ENCODE measurements at places on chromosomes 7 and 10.

- peak overlapping the region; percentile 92 for H3K4me3 ChIP-seq
- peak overlapping the region; percentile 95 for H3K27ac ChIP-seq
- no peak for DNase-seq
- H3K36me3 ChIP-seq = peaks cover 36% of the 10 kb centered on the region
Measured at GRCh38 chr10:63133821-63134557, 861 bp downstream of the NRBF2 start.

- no peaks in the 10 kb centered on the region for H3K27me3 ChIP-seq
- peaks cover 4% of the 10 kb centered on the region for H3K4me1 ChIP-seq
- no peak overlapping the region for H3K27ac ChIP-seq
- H3K36me3 ChIP-seq = peaks cover 16% of the 10 kb centered on the region
Measured at GRCh38 chr7:55903985-55904759, 16.9 kb downstream of the ZNF713 start.

DNA sequence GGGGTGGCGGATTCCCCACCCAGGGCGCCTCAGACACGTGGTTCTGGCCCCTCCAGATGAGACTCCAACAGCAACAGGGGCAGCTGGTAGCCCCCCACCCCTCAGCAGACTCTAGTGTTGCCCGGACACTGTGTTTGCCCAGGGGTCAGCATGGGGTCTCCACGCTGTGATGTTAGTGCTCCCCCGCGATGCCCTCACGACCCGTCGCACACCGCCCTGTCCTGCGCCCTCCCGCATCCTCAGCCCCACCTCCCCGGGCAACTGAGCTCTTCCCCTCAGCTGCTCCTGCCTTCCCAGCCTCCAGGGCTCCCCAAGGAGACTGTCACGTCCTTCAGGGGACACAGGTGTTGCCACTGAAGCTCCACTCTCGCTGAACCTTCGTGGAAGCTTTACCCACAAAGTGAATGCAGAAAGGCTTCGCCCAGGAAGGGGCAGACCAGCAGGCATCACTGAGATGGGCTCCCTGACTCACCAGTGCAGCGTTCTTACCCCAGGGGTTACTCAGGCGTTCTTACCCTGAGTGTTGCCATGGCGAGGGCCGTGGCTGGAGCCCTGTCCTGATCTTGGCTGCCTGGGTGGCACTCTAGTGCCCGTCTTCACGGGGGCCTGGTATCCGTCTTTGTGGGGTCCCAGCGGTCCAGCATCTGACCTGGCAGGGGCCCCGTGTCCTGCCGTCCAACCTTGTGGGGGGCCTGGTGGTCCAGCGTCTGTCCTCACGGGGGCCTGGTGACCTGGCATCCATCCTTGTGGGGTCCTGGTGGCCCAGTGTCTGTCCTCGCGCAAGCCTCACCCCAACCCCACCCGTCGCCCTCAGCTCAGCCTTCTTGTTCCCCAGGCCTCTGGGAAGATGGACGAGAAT, 14.6 kb downstream of the DPYSL4 start:
- no peak for DNase-seq
- no peaks in the 10 kb centered on the region for H3K4me1 ChIP-seq
- no peaks in the 10 kb centered on the region for H3K36me3 ChIP-seq
- H3K27me3 ChIP-seq = no peaks in the 10 kb centered on the region
- no peak overlapping the region for H3K4me3 ChIP-seq
- no peak overlapping the region for H3K27ac ChIP-seq

- no peak overlapping the region for H3K4me3 ChIP-seq
- no peak overlapping the region for H3K27ac ChIP-seq
- no peak for DNase-seq
Measured at GRCh38 chr10:48774416-48775205, 89.9 kb downstream of the WDFY4 start.

- H3K27me3 ChIP-seq = no peaks in the 10 kb centered on the region
- no peak for DNase-seq
- H3K36me3 ChIP-seq = peaks cover 77% of the 10 kb centered on the region
- H3K4me3 ChIP-seq = peak overlapping the region; percentile 1
- H3K4me1 ChIP-seq = peaks cover 59% of the 10 kb centered on the region
Measured at GRCh38 chr7:134995239-134996096, 9.2 kb downstream of the AGBL3 start.

GRCh38 chr10:127368101-127368500, 171.7 kb upstream of the INSYN2A start:
- no peak for DNase-seq

DNA sequence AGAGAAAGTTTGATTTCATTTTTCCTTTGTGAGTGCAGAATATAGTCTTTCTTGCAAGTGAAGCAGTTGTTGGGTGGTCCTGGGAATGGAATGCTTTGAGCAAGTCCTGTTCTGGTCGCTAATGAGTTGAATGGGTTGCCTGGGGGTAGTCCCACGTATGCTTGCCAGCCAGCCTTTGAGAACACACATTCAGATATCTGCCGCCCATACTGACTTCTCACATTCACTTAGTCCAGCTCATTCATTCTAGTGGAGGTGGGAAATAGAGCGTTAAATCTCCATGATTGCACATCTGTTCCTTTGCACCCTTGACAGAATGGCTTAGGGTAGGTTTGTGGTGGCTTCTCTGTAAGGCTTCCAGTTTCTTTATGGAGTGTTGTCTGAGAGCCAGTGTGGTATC, 256.6 kb downstream of the SORCS3 start:
- no peak for DNase-seq
- no peaks in the 10 kb centered on the region for H3K36me3 ChIP-seq
- H3K4me1 ChIP-seq = no peaks in the 10 kb centered on the region

DNA sequence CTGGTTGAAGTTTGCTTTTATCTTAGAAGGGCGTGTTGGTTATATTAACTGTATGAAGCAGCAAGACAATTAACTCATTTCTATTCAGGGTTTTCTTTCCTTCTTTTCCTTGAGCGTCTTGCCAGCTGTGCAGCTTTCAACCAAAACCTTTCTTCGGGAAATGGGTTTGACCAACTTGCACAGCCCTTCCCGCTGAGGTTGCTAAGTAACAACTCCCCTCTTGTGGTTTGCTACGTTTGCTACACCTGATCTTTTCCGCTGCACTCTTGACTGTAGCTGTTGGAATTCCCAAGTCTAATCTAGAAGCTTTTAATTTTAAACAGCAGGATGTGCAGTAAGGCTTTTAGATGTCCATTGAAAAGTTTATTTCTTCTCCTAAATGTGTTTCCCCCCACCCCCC, 116.9 kb downstream of the CDCA7L start:
- no peaks in the 10 kb centered on the region for H3K36me3 ChIP-seq
- no peaks in the 10 kb centered on the region for H3K4me1 ChIP-seq
- no peak overlapping the region for H3K4me3 ChIP-seq
- H3K27ac ChIP-seq = no peak overlapping the region

GRCh38 chr10:68301790-68302502, 29.9 kb upstream of the HNRNPH3 start:
- no peak overlapping the region for H3K4me3 ChIP-seq
- H3K27ac ChIP-seq = no peak overlapping the region
- no peak for DNase-seq
- H3K36me3 ChIP-seq = no peaks in the 10 kb centered on the region
- no peaks in the 10 kb centered on the region for H3K4me1 ChIP-seq

DNA sequence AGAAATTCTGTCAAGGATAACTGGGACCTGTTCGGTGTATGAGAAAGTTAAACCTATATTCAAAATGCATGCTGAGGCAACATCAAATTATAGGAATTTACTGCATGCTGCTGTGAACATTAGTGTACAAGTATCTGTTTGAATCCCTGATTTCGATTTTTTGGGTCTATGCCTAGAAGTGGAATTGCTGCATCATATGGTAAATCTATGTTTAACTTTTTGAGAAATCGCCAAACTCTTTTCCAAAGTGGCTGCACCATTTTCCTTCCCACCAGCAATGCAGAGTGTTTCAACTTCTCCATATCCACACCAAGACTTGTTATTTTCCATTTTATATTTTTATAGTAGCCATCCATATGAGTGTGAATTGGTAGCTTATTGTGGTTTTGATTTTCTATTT, 306.7 kb downstream of the GPR158 start:
- no peaks in the 10 kb centered on the region for H3K27me3 ChIP-seq
- no peak overlapping the region for H3K4me3 ChIP-seq
- H3K27ac ChIP-seq = no peak overlapping the region
- no peaks in the 10 kb centered on the region for H3K4me1 ChIP-seq
- DNase-seq = no peak
- H3K36me3 ChIP-seq = no peaks in the 10 kb centered on the region

DNA sequence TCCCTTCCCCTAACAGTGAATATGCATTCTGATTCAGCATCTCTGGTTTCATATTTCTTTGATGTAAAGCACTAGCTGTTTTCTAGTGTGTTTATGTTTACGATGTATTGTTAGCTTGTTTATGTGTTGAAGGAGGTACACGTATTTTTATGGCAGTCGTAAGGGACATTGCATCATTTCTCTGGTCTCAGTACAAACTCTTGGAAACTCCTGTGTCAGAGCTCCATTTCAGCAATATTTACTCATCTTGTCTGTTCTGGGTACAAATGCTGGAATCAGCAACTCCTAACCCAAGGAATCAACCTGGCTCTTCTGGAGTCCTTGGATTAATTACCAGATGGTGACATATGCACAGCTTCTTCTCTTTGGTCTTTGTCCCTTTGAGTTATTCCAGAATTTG, 270.0 kb upstream of the PLXDC2 start:
- no peak overlapping the region for H3K4me3 ChIP-seq
- no peaks in the 10 kb centered on the region for H3K27me3 ChIP-seq
- no peaks in the 10 kb centered on the region for H3K4me1 ChIP-seq
- no peak overlapping the region for H3K27ac ChIP-seq

DNA sequence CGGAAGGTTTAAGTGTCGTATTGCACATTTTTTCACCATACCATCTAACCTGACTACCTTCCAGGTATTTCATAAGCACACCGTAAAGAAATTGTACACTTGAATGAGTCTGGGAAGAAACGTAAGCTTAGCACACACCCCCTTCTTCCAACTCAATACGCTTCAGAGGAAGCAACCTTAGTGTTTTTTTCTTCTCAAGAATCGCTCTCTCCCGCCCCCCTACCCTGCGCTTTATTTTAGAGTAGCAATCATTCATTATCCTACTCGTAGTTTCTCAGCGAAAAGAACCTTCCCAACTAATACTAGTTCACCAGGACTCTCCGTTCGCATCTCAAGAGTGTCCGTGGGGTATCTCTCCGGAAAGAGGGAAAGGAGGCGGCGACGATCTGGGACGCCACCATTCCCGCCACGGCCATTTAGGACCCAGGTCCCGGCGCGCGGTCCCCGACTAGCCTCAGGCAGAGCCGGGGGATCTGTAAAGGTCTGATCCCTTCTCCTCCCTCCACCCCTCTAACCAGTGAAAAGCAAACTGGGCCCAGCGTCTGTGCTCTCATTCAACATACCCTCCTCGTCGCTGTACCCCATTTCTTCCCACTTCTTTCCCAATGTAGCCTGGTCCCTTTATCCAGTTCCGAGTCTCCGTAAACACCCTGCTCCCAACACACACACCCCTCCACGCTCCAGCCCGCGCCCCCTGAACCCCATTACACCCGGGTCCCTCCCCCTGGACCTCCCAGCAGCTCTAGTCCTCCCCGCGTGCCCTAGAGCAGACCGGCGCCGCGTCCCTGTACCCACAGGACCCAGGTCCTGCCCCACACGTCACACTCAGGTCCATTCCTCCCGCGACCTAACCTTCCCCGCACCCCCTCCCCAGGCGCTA, 16.0 kb downstream of the MYOZ1 start:
- DNase-seq = no peak
- peaks cover 27% of the 10 kb centered on the region for H3K4me1 ChIP-seq
- H3K36me3 ChIP-seq = peaks cover 18% of the 10 kb centered on the region
- peak overlapping the region; percentile 96 for H3K4me3 ChIP-seq

- peaks cover 10% of the 10 kb centered on the region for H3K27me3 ChIP-seq
- H3K36me3 ChIP-seq = no peaks in the 10 kb centered on the region
- DNase-seq = no peak
- no peak overlapping the region for H3K27ac ChIP-seq
- H3K4me1 ChIP-seq = peaks cover 2% of the 10 kb centered on the region
- H3K4me3 ChIP-seq = no peak overlapping the region
Measured at GRCh38 chr7:116713918-116714317, 41.9 kb downstream of the MET start.

DNA sequence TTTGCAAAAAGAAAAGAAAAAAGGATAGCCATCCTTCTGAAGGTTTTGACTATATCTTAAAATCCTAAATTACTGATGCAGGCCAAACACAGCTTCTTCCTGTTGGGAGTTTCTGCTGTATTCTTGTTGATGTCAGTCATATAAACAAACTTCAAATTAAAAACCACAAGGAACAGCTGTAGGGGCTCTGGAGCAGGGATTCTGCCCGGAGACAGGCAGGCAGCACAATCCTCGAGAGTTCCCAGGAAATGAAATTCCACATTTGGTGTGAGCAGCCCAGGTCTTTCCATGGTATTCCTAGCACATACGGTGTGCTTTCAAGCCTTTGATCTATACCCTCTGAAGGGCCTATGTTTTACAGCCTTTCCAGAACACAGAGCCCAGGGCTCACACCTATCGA, 43.2 kb downstream of the INSYN2A start:
- DNase-seq = no peak
- H3K27me3 ChIP-seq = no peaks in the 10 kb centered on the region
- H3K27ac ChIP-seq = no peak overlapping the region
- no peaks in the 10 kb centered on the region for H3K36me3 ChIP-seq
- peaks cover 3% of the 10 kb centered on the region for H3K4me1 ChIP-seq

DNA sequence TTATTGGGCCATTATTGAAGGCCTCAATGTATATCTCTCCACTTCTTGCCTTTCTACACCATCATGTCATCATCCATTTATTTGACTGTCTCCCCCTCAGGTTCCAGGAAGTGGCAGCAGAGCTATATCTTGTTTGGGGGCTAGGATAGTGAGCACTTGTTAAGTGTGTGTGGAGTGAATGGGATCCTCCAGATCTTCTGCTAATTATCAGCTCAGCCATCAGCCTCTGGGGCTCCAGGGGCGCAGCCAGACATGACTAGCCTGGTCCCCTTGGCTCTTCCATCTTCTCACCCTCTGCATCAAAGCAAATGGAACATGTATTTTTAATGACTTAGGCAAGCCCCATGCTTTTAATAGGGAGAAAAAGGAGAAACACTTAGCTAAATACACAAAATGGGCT, 176.5 kb downstream of the ARHGAP12 start:
- H3K36me3 ChIP-seq = no peaks in the 10 kb centered on the region
- H3K27ac ChIP-seq = no peak overlapping the region
- H3K4me1 ChIP-seq = peaks cover 8% of the 10 kb centered on the region
- H3K4me3 ChIP-seq = no peak overlapping the region

GRCh38 chr7:135684136-135684535, 21.8 kb downstream of the STMP1 start:
- no peak overlapping the region for H3K4me3 ChIP-seq
- no peak for DNase-seq
- H3K27ac ChIP-seq = no peak overlapping the region
- peaks cover 13% of the 10 kb centered on the region for H3K4me1 ChIP-seq

DNA sequence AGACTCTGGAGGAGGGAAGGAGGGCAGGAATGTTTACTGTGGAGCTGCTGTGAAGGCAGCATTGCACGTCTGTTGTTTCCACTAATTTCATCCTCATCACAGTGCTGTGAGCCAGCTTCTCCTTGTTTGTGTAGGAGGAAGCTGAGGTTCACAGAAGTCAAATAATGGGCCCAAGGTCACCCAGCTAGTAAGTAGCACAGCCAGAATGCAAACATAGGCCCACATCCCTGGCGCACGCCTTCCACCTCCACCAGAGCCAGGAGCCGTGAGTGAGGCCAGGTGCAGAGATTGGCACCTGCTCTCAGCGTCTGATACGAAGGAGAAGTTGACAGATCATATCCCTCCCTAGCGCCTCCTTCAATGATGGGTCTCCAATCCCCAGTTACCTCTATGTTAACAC, 93.6 kb downstream of the HTR5A start:
- DNase-seq = no peak
- peaks cover 31% of the 10 kb centered on the region for H3K27me3 ChIP-seq
- H3K36me3 ChIP-seq = no peaks in the 10 kb centered on the region
- no peak overlapping the region for H3K27ac ChIP-seq
- no peak overlapping the region for H3K4me3 ChIP-seq

Measured in activated T-cell treated with anti-CD3 and anti-CD28 coated beads, Interleukin-2, amount 50 U/mL, for 24 hours (primary cell).